ENCODE measurements at places on chromosomes 5 and 9.

GRCh38 chr9:7185612-7186011 is 427.8 kb downstream of the KDM4C start:
- DNase-seq: no peak

DNA sequence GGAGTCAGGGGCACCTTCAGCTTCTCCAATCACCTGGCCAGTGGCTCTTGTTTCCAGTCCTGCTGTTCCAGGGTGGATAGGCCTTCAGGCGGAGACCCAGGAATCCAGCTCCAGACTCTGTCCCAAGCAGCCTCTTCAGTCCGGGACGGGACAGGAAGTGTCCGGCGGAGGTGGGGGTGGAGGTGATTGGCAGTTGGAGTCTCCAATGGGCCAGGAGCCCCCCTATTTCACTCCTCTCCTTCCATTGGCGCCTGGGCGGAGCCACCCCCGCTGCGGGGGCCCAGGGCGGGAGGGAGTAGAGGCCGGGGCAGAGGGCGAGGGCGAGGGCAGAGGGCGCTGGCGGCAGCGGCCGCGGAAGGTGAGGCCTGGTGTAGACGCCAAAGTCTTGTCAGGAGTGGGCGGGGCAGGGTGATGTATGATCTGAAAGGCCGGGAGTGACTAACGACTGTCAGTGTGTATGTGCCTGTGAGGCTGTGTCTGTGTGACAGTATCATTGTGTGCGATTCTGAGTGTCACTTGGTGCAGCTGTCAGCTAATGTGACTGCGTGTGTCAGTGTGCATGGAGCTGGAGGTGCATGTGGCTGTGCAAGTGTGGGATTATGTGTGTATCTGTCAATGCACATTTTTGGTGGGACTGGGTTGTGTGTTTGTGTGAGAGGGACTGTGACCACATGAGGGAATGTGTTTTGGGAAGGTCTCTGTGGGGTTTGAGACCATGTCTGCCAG is at the start of gene IL11RA:
Gene IL11RA, plus strand, starts transcription at position 310 of the 726 bp plus-strand sequence. CDS start 3,033 bp downstream, outside the sequence.
- peak; percentile 94 for DNase-seq

DNA sequence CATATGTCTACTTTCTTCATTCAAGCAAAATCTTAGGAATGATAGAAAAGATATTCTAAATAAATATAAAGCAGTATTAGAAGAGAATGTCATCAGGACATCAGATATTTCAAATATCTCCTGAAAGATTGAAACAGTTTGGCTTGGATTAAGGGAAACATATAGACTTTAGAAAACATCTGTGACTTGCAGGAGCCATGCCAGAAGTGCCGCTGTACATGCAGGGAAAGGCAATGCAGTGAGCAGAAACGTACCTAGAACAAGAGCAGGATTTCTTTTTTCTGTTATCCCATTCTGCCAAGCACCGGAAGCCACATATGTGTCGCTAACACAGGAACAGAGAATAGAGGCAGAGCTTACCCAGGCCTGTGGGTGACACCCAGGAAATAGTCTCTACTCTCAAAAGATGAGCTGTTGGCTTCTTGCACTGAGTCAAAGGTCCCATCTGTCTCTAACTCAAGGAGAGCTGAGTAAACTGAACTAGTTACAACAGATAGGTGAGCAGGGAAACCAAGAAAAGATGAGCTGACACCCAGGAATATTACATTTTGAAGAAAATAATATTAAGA is 5.8 kb downstream of the ADAMTS19 start:
- DNase-seq: no peak

DNA sequence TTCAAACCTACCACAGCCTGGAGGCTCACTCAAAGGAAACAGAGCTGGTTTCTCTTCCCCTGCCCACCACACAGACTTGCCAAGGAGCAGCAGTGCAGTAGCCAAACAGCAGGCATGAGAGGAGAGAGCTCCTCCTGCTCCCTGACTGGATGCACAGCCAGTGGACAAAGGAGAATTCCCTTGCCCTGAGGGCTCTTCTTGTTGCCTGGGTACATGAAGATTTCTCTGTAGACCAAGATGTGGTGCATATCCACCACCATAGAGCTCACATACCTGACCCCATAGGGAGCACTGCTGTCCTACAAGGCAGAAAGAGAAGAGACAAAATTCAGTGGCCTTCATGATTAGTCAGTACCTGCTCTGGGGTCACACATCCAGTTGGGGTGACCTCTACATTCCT is 56.3 kb upstream of the SPATA31E1 start:
- no peak for DNase-seq

GRCh38 chr9:105205787-105206495 is 38.5 kb upstream of the SLC44A1 start:
- peak; percentile 62 for DNase-seq

GRCh38 chr5:179345433-179346321 is at the start of gene ADAMTS2:
ADAMTS2 (minus strand) TSS chr5:179345461; CDS start chr5:179345328, 133 bp downstream.
- peak; percentile 78 for DNase-seq

- no peak for DNase-seq
Measured at GRCh38 chr9:80028501-80028900, 456.7 kb downstream of the TLE4 start.

- peak; percentile 79 for DNase-seq
Measured at GRCh38 chr5:138352722-138353559, 456 bp downstream of the KDM3B start.

GRCh38 chr5:61969347-61969746 is 336.7 kb upstream of the KIF2A start:
- no peak for DNase-seq

- DNase-seq: no peak
Measured at GRCh38 chr5:134131165-134131564, 16.7 kb downstream of the TCF7 start.

DNA sequence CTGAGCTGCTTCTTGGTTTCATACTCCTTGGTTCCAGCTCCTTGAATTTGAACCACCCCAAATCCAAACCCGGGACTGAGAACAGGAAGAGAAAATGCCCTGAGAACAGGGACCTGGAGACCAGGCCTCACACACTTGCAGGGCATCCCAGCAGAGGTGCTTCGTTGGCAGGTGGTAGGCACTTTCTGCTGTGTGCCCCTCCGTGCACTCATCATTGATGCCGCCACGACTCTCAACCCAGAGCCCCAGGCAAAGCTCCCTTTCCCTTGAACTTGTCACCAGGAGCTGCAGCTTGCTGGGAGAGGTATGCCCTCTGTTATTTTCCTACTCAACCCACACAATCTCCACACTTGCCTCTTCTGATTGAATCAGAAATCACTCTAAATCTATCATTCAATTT is 217.8 kb upstream of the IRX1 start:
- DNase-seq: no peak

- no peak for DNase-seq
Measured at GRCh38 chr9:78273761-78274160, 23.2 kb upstream of the PSAT1 start.

- no peak for DNase-seq
Measured at GRCh38 chr5:74122979-74123590, 497.1 kb downstream of the ARHGEF28 start.

GRCh38 chr5:1544294-1544961 is 20.7 kb upstream of the LPCAT1 start:
- DNase-seq: no peak

GRCh38 chr5:145347026-145347616 is 488.0 kb downstream of the PRELID2 start:
- DNase-seq: no peak

DNA sequence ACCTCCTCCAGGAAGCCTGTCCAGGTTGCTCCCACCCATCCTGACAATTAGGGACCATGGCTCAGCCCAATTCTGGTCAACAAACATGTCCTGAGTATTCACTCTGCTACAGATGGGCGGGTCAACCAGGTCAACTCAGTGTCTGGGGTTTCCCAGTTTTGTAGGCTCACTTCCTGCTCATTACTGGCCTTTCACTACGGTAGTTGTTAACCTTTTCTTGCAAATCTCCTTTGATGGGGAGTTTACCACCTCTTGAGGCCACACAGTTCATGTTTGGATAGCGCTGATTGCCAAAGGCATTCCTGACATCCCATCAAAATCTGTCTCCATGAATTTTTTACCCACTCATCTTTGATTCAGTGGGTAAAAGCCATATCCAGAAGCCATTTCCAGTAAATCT is 13.8 kb downstream of the TMEM8B start:
- no peak for DNase-seq

GRCh38 chr9:130078547-130078946 is 24.8 kb downstream of the GPR107 start:
- DNase-seq: no peak

- DNase-seq: no peak
Measured at GRCh38 chr5:5453131-5453530, 30.7 kb downstream of the ICE1 start.

DNA sequence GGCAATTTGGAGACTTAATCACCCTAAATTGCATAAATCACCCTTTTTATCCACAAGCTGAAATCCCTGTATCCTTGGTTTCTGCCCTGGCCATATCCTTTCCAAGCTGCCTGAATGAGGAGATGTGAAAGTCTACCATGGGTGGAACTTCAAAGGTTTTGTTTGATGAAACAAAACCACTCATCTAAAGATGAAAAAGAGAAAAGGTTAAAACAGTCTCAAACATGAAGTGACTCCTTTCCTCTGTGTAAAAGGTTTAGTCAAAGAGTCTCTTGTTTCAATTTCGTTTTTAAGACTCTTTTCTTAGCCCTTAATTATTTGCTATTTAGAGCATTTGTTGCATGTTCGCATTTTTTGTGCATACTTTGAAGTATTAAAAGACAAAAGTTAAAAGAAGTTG is 11.2 kb downstream of the SLC45A2 start:
- no peak for DNase-seq

DNA sequence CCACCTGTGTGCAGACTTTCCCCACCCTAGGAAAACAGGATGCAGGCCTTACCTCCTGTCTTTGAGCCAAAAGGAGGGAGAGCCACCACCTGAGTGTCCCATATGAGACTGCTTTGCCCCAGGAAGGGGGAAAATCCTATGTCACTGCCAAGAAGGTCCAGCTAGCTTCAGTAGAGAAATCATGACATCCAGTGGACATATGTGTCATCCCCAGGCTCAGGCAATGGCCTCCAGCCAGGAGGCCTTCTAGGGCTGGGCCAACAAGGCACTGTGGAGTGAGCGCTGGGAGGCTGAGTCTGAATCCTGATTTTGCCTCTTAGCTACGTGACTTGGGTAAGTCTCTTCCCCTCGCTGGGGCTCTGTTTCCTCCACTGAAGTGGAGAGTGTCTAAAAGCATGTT is 60.2 kb downstream of the SMIM23 start:
- DNase-seq: peak; percentile 72

DNA sequence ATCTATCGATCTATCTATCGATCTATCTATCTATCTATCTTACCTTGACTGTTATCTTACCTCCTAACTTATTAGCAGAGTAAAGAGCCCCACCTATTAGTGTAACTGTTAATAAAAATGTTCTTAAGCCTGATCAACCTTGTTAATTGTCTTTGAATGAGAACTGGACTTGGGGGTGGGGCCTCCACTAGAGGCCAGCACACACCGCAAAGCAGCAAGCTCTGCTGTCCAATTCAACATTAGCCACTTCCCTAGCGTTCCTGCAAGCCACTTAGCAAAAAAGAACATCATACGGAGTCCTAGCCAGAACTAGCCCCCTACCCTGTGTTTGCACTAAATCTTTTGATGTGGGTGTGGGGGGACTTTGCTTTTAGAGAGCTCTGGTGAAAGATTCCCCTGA is 515.8 kb downstream of the KDM4C start:
- peak; percentile 48 for DNase-seq

- DNase-seq: no peak
Measured at GRCh38 chr9:7363777-7364477, 435.7 kb downstream of the DMAC1 start.

- DNase-seq: no peak
Measured at GRCh38 chr5:152838241-152838786, 433.2 kb upstream of the NMUR2 start.

GRCh38 chr5:21398511-21398910 is 1410.5 kb upstream of the CDH18 start:
- no peak for DNase-seq

DNA sequence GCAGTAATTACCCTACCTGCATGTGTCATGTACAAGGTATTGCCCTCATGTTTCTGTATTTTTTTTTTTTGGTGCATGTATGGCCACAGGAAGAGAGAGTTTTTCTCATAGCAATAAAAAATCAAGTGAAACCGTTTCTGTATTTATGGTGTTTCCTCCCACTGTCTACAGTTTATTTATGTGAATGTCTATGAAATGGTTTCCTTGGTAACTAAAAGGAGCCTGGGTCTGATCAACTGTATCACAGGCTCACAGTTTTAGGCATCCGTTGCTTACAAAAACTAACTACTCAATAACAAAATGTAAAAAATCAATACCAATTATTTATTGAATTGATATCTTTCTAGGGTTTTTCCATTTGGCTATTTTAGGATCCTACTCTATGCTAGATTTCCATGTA is 464.4 kb downstream of the TAF11L14 start:
- DNase-seq: no peak

DNA sequence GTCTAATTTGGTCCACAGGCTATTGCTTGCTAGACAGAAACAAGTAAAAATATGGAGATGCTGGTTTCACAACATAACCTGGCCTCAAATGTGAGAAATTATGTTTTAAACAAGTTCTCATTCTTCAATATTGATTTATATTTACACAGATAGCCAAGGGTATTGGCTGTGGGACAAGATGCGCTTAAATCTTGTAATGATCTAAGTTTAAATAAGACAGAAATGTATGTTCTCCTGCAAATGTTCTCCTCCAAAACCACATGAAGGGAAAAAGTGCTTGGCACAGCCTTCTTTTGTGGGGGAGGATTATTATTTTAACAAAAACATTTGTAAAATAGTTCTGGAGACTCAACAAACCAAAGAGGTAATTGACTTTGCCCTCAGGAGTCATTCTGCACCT is 356.0 kb downstream of the DMAC1 start:
- DNase-seq: no peak

- DNase-seq: peak; percentile 92
Measured at GRCh38 chr5:175696139-175696854, 38.4 kb downstream of the HRH2 start.
